Endodermal cell (in vitro differentiated cells): ENCODE measurements at places on chromosomes 7 and 10. TPM values are rescaled to one million over a fixed set of nuclear protein-coding genes. Genes with fewer than 3 reads are reported as not detected.

Gene CNTNAP2
- 171 to 205 TPM (median 185 TPM) in 3 replicates for total RNA-seq

Gene TMEM213
- total RNA-seq = not detected in 2 replicates

Gene PFKP
- 82.3 to 235 TPM (median 85.3 TPM) in 3 replicates for total RNA-seq

Gene ZNF273
- total RNA-seq = 14.2 and 15.5 TPM in 2 replicates

Gene AQP1
- total RNA-seq = 0.38 to 0.91 TPM (median 0.78 TPM) in 3 replicates

Gene CALML3
- total RNA-seq = not detected in 3 replicates

DNA sequence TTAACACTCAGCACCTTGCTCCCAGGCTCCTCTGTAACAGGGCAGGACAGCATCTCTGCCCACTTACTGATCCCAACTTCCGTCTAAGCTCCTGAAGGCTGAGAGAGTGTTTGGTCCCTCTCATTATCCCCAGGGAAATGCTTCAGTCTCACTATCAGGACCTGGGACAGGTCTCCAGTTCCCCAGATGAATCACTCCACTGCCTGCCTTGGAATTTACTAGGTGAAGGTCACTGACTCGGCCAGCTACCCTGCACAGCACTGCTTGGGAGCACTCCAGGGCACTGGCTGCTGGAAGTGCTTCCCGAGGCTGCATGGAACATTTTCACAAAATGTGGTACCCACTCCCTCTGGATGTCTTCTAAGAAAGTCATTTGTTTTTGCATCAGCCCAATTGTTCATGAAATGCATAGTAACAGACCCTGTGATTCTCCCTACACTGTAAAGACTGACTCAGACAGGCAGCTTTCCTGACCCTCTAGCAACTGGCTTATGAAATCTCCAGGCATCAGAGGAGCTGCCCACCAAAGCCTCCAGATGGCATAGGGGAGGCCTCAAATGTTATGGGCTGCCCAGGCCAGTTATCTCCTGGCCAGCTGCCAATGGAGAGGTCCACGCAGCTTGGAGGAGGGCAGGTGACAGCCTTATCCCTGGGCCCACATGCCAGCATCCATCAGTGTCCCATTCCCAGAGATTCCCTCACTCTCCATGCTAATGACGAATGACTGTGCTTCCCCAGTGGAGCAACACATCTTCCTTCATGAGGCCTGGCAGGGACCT lies 89.1 kb downstream of the GFRA1 start:
- no peaks in the 10 kb centered on the region for H3K36me3 ChIP-seq
- no peaks in the 10 kb centered on the region for H3K4me1 ChIP-seq
- H3K27me3 ChIP-seq = no peaks in the 10 kb centered on the region
- no peak overlapping the region for H3K27ac ChIP-seq
- peak; percentile 82 for DNase-seq
- no peak overlapping the region for H3K4me3 ChIP-seq

- DNase-seq = peak; percentile 87
- H3K4me3 ChIP-seq = peak overlapping the region; percentile 88
- H3K36me3 ChIP-seq = no peaks in the 10 kb centered on the region
Measured at GRCh38 chr7:152464312-152465118, 28.7 kb upstream of the KMT2C start.

DNA sequence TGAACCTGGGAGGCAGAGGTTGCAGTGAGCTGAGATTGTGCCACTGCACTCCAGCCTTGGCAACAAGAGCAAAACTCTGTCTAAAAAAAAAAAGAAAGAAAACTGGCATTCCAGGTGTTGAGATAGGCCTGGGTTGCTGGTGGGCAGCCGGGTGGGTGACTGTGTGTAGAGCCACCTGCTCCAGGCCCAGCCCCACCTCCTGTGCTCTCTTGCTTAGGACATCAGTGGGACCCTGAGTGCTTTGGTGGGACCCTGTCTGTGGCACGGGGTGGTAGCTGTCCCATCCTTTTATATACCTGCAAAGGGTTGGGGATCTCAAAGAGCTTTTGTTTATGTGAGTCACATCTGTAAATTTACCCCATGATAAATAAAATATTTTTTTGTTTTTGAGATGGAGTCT lies 6.2 kb downstream of the PAOX start:
- no peaks in the 10 kb centered on the region for H3K4me1 ChIP-seq
- no peak overlapping the region for H3K4me3 ChIP-seq
- H3K36me3 ChIP-seq = no peaks in the 10 kb centered on the region
- peaks cover under 1% of the 10 kb centered on the region for H3K27me3 ChIP-seq

GRCh38 chr7:7080802-7081201 lies 101.5 kb upstream of the C1GALT1 start:
- H3K4me3 ChIP-seq = no peak overlapping the region
- no peaks in the 10 kb centered on the region for H3K36me3 ChIP-seq
- no peak for DNase-seq
- H3K4me1 ChIP-seq = no peaks in the 10 kb centered on the region
- H3K27me3 ChIP-seq = no peaks in the 10 kb centered on the region

GRCh38 chr7:91182819-91183764 lies 81.1 kb upstream of the FZD1 start:
- H3K36me3 ChIP-seq = no peaks in the 10 kb centered on the region
- no peak overlapping the region for H3K27ac ChIP-seq
- no peaks in the 10 kb centered on the region for H3K27me3 ChIP-seq
- H3K4me1 ChIP-seq = no peaks in the 10 kb centered on the region

DNA sequence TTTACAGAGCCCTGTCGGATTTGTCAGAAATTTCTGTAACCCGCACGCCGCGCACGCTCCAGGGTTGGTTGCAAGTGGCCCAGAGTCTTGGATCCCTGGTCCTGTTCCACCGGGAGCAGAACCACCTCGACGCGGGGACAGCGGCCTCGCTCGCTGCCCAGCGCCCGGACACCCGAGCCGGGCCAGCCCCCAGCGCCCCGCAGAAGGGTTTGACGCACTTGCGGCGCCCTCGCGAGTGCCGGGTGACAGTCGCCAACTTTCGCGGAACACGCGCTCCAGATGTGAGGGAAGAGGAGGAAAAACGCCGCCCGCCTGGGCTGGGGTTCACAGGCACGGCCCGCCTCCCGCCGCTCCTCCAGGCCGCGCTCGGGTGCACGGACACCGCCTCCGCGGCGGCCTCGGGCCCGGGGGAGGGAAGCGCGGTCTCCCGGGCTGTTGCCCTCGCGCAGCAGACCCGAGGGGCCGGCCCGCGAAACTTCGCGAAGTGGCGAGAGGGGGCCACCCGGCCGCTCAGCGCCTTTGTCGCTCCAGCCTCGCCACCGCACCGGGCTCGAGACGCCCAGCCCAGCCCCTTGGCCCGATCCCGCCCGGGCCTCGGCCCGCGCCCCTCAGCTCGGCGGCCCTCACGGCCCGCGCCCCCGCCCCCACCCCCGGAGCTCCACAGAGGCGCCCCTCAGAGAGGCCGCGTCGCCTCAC lies 514 bp downstream of the RNF216 start:
- H3K27ac ChIP-seq = peak overlapping the region; percentile 88
- peaks cover 17% of the 10 kb centered on the region for H3K36me3 ChIP-seq
- peak; percentile 65 for DNase-seq
- H3K4me1 ChIP-seq = peaks cover 2% of the 10 kb centered on the region
- no peaks in the 10 kb centered on the region for H3K27me3 ChIP-seq
- peak overlapping the region; percentile 80 for H3K4me3 ChIP-seq

GRCh38 chr10:62075912-62076311 lies 174.4 kb downstream of the ARID5B start:
- H3K4me3 ChIP-seq = no peak overlapping the region
- H3K4me1 ChIP-seq = no peaks in the 10 kb centered on the region
- no peaks in the 10 kb centered on the region for H3K36me3 ChIP-seq
- H3K27me3 ChIP-seq = no peaks in the 10 kb centered on the region

- DNase-seq = no peak
- H3K4me3 ChIP-seq = no peak overlapping the region
- no peaks in the 10 kb centered on the region for H3K27me3 ChIP-seq
- H3K27ac ChIP-seq = no peak overlapping the region
- no peaks in the 10 kb centered on the region for H3K36me3 ChIP-seq
Measured at GRCh38 chr10:95324436-95325268, 33.8 kb upstream of the PDLIM1 start.

DNA sequence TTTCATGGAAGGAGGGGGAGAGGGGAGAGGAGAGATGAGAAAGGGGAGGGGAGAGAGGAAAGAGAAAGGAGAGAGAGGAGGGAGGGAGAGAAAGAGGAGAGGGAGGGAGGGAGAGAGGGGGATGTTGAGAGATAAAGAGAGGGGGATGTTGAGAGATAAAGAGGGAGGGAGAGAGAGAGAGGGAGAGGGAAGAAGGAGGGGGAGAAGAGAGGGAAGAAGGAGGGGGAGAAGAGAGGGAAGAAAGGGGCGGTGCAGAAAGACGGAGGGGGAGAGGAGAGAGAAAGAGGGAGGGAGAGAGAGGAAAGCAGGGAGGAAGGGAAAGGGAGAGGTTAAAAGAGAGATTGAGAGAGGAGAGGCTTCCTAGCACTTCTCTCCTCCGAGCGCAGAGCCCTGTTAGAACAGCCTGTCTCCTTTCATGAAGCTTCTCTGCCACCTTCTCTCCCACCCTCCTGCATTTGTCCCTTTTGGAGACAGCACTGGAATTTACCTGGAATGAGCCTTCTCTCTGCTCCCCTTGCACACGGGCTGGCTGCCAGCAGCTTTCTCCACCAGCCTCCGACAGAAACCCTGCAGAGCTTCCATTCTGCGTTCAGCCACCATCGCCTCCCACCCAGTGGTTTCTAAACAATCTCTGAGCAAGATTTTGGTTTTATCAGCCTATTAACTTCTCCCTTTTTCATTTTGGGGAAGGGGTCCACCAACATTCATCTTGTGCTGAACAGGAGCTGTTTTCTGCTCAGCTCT lies 74.0 kb upstream of the CARD11 start:
- no peak for DNase-seq
- H3K36me3 ChIP-seq = no peaks in the 10 kb centered on the region
- H3K4me3 ChIP-seq = no peak overlapping the region
- H3K4me1 ChIP-seq = no peaks in the 10 kb centered on the region

- H3K4me1 ChIP-seq = peaks cover 4% of the 10 kb centered on the region
- H3K27me3 ChIP-seq = no peaks in the 10 kb centered on the region
- H3K4me3 ChIP-seq = no peak overlapping the region
- H3K27ac ChIP-seq = peak overlapping the region; percentile 77
- H3K36me3 ChIP-seq = no peaks in the 10 kb centered on the region
Measured at GRCh38 chr7:40717242-40717641, 582.4 kb downstream of the SUGCT start.

DNA sequence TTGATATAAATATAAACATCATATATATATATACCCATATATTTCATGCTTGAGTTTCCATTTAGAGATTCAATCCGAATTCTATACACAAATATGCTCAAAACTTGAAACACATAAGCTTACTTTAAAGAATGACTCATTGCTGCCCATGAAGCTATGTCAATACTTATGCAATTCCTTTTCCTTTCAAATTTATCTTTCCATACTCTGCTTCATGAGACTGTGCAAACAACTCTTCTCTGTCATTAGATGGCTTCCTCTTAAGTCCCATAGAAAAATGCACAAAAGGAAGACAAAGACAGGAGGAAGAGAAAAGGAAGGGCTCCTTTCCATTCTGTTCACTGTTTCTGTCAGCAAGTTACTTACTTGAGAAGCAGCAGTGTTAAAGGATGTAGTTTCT lies 895.7 kb upstream of the SORCS1 start:
- H3K27ac ChIP-seq = no peak overlapping the region
- no peak for DNase-seq
- H3K4me3 ChIP-seq = no peak overlapping the region

- H3K4me1 ChIP-seq = peaks cover 7% of the 10 kb centered on the region
- no peaks in the 10 kb centered on the region for H3K27me3 ChIP-seq
- no peak for DNase-seq
- H3K27ac ChIP-seq = no peak overlapping the region
Measured at GRCh38 chr7:3923307-3923918, 622.4 kb downstream of the SDK1 start.

GRCh38 chr7:156842740-156843140 lies 50.2 kb downstream of the LMBR1 start:
- no peak overlapping the region for H3K27ac ChIP-seq
- no peak for DNase-seq
- H3K4me3 ChIP-seq = no peak overlapping the region
- H3K27me3 ChIP-seq = no peaks in the 10 kb centered on the region

DNA sequence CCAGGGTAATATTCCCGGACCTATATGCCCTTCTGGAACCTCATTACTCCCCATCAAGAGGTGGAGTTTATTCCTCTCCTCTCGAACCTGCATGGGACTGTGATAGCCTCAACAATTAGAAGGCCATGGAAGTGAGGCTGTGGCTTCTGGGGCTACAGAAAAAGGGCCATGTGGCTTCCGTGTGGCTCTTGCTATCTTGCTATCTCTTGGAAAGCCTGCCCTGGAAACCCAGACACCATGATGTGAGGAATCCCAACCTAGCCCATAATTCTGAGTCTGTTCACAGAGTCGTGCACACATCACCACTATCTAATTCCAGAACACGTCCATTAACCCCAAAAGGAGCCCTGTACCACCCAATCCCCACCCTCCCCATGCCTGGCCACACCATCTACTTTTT lies 20.8 kb upstream of the SH3PXD2A start:
- no peaks in the 10 kb centered on the region for H3K4me1 ChIP-seq
- H3K36me3 ChIP-seq = no peaks in the 10 kb centered on the region
- no peak for DNase-seq
- H3K27me3 ChIP-seq = no peaks in the 10 kb centered on the region
- no peak overlapping the region for H3K27ac ChIP-seq
- no peak overlapping the region for H3K4me3 ChIP-seq

DNA sequence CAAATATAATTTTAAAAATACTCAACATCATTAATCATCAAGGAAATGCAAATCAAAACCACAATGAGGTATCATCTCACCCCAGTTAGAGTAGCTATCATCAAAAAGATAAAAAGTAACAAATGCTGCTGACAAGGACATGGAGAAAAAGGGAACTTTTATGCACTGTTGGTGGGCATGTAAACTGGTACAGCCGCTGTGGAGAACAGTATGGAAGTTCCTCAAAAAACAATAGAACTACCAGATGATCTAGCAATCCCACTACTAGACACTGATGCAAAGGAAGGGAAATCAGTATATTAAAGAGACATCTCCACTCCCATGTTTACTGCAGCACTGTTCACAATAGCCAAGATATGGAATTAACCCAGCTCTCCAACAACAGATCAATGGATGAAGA lies 384.5 kb downstream of the PLXDC2 start:
- DNase-seq = no peak
- no peaks in the 10 kb centered on the region for H3K36me3 ChIP-seq
- H3K27ac ChIP-seq = no peak overlapping the region

DNA sequence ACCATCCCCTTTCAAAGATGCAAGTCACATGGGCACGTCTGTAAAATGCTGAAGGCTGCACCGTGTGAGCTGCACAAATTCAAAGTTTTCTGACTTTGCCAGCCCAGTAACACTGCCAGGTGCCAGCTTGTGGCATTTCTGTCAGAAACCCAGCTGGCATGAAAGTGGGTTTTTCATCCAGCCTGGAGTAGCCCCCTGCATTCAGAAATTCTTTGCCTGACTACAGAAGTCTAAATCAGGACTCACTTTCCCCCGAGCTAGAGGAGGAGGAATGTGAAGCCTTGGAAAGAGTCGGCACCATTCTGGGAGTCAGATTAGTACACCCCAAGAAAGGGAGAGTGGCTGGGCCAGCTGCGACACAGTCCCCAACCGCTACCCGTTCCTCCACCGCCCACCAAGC lies 56.7 kb upstream of the EN2 start:
- no peak for DNase-seq
- no peak overlapping the region for H3K27ac ChIP-seq
- no peak overlapping the region for H3K4me3 ChIP-seq
- peaks cover 17% of the 10 kb centered on the region for H3K27me3 ChIP-seq
- no peaks in the 10 kb centered on the region for H3K36me3 ChIP-seq
